ENCODE measurements at places on chromosomes 3 and 15.

DNA sequence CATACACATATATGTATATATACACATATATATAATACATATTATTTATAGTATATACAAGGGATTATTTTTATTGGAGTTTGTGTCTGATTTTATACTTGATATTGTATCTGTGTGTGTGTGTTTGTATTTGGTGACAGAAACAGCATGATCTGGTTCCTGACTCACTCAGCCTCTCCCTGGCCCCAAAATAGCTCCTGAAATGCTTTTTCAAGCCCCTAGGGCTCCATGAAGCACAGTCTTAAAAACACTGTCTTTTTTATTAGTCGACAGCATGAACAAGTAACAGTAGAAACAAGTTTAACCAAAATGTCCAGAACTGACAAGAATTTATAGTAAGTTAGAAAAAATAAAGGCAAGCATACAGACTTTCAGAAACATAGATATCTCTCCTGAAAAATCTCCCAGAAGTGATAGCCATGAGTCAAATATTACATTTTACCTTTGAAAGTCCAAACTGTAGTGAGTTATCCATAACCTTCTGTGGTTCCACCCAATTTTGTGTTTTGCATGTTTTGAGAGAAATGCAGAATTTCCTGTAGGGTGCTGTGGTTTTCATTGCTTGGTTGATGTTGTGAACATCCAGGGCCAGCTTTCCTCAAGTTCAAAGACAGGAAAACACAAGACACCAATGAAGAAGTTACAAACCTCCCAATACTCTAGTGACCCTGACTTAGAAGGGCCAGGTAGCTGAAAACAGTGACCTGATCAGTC lies 98.5 kb upstream of the CCDC80 start:
- DNase-seq, result no peak

- DNase-seq, result no peak
These were observed 612 bp downstream of the C3orf38 start for GRCh38 chr3:88150371-88150770.

DNA sequence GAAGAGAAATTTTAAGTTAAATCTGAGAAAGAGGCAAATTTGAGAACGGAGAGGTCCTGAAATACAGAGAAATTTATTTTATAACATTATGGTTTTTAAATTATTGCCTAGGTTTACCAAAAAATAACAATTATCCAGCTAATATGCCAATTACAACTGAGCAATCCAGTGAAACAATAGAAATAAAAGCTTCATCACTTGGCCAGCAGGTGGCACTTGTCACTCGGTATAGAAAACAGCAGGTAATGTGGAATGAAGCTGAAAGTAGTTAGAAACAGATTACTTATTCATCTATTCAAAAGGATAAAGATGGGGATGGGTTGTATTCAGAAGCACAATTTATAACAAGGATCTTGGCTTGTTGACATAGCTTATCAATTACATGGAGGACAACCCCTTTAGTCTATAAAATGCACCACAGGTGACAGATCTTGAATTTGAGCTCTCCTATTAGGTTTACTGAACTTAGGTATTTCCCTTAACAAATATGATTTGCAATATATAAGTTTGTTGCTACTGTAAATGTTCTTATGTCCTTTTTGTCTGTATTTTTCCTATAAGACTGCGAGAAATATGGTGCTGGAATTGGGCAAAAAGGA lies 70.1 kb upstream of the GUCA1C start:
- peak; percentile 7 for DNase-seq

- no peak for DNase-seq
These were observed 3.6 kb upstream of the SHC4 start for GRCh38 chr15:48967336-48967735.

DNA sequence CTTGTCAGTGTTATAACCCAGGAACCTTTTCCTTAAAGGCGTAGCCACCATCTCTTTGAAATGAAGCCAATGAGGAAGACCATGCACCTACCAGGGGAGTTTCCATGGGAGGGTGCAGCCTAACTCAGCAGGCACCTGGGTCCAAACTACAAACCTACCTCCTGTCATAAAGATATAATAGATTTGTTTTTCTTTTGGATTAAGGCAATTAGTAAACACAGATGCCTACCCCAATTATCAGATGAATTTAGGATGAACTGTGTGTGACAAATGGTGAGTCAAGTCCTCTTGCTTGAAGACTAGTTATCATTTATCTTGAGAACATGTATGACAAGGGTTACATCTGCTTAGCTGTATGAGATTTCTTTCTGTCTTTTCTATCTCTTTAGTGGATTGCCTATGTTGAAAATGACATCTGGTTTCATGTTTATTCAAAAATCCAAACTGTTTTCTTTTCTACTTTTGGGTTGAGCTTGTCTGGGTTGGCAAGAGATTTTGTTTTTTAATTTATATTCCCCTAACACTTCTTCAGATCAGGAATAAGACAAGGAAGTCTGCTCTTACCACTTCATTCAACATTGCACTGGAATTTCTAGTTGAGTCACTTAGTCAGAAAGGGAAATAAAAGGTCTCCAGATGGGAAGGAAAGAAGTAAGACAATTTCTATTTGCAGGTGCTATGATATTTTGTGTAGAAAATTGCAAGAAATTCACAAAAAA lies 149.9 kb downstream of the NEK10 start:
- peak; percentile 31 for DNase-seq

DNA sequence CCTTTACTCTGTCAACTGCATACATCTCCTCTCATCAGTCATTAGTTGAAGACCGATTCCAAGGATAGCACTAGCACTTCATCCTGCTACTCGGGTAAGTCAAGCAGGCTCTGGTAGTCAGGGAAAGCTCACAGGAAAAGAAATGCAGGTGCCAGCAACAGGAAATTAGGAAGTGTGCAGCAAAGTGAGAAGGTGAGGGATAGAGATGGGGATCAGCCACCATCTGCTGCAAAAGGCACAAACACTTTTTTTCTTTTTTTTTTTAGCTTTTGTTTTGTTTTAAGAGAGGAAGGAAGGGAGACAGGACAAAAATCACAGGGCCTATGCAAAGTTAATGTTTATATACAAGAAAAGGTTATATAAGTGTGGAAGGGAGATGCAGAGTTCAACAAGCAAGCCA lies 9.0 kb upstream of the BTLA start:
- no peak for DNase-seq
